Osteoblast (primary cell): ENCODE measurements at places on chromosomes 4 and X. TPM values are rescaled to one million over a fixed set of nuclear protein-coding genes. Genes with fewer than 3 reads are reported as not detected.

- DNase-seq, result no peak
These were observed 14.2 kb upstream of the CCDC149 start for GRCh38 chr4:24927049-24927448.

DNA sequence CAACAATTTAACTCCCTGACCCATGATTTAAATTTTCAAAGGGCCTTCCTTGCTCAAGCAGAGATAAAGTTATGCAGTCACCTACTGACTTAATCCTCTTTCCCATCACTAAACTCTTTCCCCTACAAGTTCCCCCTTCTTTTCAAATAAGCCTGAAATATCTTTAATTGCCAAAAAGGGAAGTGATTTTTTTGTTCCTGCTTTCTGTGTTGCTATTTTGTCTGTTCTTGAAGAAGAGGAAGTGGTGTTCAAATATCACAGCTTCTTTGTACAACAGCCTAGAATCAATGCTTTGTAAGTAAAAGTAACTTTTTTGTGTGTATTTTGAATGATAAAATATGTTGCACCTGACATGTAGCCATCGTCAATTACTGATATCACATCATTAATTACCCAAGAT is 595.9 kb downstream of the CENPC start:
- DNase-seq, result no peak

PNCK gene
- 0.29 and 0.36 TPM in 2 replicates for total RNA-seq

CD99L2 gene
- total RNA-seq, result 79.9 and 85.0 TPM in 2 replicates

GRCh38 chr4:110589297-110589696 is 33.6 kb downstream of the PITX2 start:
- DNase-seq, result no peak

DNA sequence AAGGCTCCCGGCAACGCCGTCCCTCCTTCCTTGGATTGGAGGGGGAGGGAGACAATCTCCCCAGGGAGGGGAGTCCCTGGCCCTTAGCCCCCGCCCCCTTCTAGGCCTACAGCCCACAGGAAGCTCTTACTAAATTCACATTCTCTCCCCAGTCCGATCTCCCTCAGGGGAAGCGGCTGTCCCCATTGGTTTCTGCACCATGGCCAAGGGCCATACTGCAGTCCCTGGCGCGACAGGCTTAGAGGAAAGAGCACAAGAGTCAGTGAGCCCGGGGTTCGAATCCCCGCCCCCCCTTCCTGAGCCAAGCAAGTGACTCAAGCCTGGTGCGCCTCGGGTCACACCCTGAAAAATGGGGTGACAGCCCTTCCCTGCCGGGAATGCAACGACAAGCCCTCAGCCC is 1.1 kb downstream of the ABLIM2 start:
- DNase-seq, result peak; percentile 58

- DNase-seq, result no peak
These were observed 86.2 kb upstream of the TSPAN5 start for GRCh38 chr4:98744372-98745150.

RNF212 gene
- total RNA-seq, result 7.1 and 7.6 TPM in 2 replicates

FAM9B gene
- not detected in 2 replicates for total RNA-seq

- peak; percentile 48 for DNase-seq
These were observed 25.8 kb downstream of the ZNF630 start for GRCh38 chrX:48045410-48046311.

UGT2B10 gene
- not detected in 2 replicates for total RNA-seq

- no peak for DNase-seq
These were observed 21.4 kb downstream of the FGFRL1 start for GRCh38 chr4:1032861-1033260.

SLITRK4 gene
- total RNA-seq, result 0.29 and 0.36 TPM in 2 replicates

TAPT1 gene
- 18.0 and 19.5 TPM in 2 replicates for total RNA-seq

GRCh38 chr4:1910643-1911042 is 39.5 kb downstream of the NSD2 start:
- DNase-seq, result peak; percentile 79

DNA sequence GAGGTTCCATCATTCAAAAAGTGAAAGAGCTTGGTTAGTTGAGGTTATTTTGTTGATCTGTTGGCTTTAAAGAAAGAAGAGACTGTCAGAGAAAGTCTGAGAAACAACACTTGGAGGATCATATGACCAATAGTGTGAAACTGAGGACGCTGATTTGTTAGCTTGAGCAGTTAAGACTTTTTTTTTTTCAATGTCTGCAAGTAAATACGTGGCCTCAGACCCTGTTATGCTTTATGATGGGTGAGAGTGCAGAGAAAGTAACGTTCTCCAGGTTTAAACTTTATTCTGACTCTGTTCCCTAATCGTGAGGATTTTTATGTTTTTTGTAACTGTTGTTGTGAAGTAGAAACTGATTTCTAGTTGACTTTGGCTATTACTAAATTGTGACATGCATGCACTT is 45.9 kb downstream of the GAB1 start:
- no peak for DNase-seq

PGAM4 gene
- not detected in 2 replicates for total RNA-seq

SOX3 gene
- total RNA-seq, result not detected in 2 replicates

GRCh38 chr4:47071901-47072341 is 40.6 kb downstream of the GABRB1 start:
- no peak for DNase-seq

DNA sequence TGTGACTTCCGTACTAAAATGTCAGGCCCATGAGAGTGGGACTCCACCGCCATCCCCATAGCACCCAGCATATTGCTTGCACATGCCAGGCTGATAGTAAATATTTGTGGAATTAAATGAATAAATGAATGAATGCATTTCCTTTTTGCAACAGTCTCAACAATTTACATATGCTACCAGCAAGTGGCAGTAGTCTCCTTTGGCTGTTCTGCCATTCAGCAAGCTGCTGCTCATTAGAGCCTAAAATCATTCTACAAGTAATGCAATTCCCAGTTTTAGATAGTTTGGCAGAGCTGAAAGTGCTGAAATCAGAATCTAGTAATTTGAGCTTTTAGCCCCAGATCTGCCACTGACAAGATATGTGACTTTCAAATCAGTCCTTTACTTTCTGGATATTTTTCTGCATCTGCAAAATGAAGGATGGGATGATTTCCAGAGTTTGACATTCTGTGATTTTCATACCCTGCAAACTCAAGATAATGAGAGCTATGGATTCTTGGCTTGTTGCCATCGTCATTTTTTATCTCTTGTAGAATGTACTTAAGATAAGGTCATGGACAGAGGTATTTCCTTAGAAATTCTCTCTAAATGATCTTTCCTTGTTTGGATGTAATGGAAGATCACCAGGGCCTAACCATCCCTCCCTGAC is 35.7 kb upstream of the INTS6L start:
- DNase-seq, result no peak

DNA sequence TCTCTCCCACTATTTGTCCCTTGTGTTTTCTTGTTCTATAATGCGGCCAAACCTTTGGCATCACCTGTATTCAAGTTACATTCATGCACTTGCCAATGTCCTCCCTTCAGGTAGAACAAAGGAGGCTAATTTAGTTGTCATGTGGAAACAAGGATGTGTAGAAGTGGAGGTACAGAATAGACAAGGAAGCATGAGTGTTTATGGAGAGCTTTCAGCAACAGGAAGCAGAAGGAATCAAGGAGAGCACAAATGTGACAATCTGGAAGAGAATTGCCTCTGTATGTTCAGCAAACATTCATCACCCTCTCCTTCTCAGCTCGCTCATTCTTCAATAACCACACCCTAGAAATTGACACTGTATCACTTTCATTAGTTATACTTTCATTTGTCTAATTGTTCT is 103.4 kb downstream of the SLC7A11 start:
- no peak for DNase-seq
